WERI-Rb-1 (cell line): ENCODE measurements at places on chromosomes 4 and X.

DNA sequence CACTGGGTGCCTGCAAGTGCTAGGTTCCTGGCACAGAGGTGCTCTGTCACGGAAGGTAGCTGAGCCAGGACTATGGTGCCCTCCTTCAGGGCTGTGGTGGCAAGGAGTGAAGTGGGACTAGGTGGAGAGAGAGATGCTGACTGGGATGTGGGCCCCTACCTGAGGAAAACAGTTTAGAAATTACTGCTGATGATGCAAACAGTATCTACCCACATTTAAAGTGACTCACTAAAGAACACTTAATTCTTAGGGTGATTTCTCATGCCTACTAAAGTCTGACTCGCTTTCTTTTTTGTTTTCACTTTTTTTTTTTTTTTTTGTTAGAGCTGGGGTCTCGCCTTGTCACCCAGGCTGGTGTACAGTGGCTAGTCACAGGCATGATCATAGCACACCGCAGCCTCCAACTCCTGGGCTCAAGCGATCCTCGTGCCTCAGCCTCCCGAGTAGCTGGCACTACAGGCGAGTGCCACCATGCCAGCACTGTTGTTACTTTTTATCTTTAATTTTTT lies 3.1 kb downstream of the ZNF185 start:
- DNase-seq: no peak

GRCh38 chrX:1071351-1071750 lies 141.1 kb downstream of the CRLF2 start:
- no peak for DNase-seq

DNA sequence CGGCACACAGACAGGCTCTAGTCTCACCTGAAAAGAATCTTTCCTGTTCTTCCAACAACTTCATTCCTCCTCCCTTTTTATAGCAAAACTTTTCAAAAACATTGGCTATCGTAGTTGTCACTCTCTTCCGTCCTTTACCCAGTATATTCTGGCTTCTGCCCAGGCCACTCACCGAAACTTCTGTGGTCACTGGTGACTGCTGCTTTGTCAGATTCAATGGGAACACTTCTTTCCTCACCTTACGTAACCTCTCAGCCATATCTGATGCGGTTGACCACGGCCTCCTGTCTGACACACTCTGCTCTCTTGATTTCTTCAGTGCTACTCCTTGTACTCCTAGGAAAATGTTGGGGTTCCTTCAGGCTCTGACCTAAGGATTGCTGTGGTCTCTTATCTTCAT lies 9.2 kb upstream of the RNF150 start:
- no peak for DNase-seq

- no peak for DNase-seq
Observed at GRCh38 chrX:16172391-16172790, 5.1 kb downstream of the MAGEB17 start.

GRCh38 chr4:21543514-21543913 lies 405.1 kb downstream of the KCNIP4 start:
- no peak for DNase-seq

GRCh38 chr4:47597696-47598095 lies 112.6 kb downstream of the ATP10D start:
- DNase-seq: no peak

- DNase-seq: no peak
Observed at GRCh38 chrX:24085101-24085500, 30.3 kb downstream of the EIF2S3 start.

DNA sequence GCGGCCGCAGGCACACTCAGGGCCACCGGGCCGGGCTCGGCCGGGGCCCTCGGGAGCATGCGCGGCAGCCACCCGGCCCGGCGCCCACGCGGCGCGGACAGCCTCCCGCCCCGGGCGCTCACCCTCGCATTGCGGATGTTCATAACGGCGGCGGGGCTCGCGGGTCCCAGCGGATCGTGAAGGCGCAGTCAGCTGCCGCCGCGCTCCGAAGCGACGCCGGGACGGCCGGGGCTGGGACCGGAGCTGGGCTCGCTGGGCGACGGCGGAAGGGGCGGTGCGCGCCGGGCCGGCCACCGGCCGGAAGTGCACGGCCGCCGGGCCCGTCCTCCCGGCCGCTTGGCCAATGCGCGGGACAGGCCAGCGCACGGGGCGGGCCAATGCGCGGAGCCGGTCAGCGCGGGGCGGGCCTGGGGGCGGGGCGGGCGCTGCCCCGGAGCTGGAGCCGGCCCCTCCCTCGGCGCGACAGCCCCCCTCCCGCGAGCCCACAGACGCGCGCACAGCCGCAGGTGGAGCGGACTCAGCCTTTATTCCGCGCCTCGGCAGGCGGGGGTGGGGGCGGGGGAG lies at the start of gene NAA10:
NAA10 (minus strand) TSS at position 276 of the 564 bp plus-strand sequence; CDS start at position 143, 133 bp downstream.
- peak; percentile 81 for DNase-seq

DNA sequence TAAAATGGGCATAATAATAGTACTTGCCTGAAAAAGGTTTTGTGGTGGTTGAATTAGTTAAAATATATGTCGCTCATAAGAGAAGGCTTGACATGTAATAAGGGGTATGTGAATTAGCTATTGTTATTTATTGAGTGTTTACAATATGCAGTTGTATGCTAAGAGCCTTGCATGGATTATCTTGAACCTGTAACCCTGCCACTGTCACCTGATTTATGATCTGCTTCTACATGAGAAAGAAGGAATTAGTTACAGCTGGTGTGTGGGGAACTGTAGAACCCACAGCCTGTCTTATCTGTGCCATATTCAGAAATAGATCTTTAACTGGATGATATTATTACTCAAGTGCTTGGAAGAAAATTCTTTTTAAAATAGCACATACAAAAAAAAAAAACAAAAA lies 227.7 kb downstream of the LDB2 start:
- DNase-seq: no peak

GRCh38 chr4:68865188-68865638 lies 49.4 kb downstream of the UGT2B10 start:
- no peak for DNase-seq

- DNase-seq: no peak
Observed at GRCh38 chrX:21813612-21814368, 25.6 kb upstream of the MBTPS2 start.
